ENCODE measurements at places on chromosomes 7 and 10.
A peak's percentile ranks its signal among the peaks of the same experiment; 100 is the strongest.

- no peak for DNase-seq
These were observed 163.3 kb downstream of the SVIL start for GRCh38 chr10:29471544-29471859.

GRCh38 chr10:33100781-33101391 is 142.9 kb upstream of the ITGB1 start:
- DNase-seq: no peak

- DNase-seq: no peak
These were observed 42.0 kb downstream of the GALNT17 start for GRCh38 chr7:71173955-71174354.

- peak; percentile 7 for DNase-seq
These were observed 163.9 kb downstream of the ADARB2 start for GRCh38 chr10:1573334-1573969.

- no peak for DNase-seq
These were observed 11.9 kb downstream of the TACR2 start for GRCh38 chr10:69404786-69405185.

- peak; percentile 71 for DNase-seq
These were observed 17.0 kb downstream of the FAM131B start for GRCh38 chr7:143345428-143345900.

GRCh38 chr7:151779678-151780077 is 97.2 kb downstream of the PRKAG2 start:
- no peak for DNase-seq

GRCh38 chr10:73965890-73966768 is 31.8 kb upstream of the VCL start:
- no peak for DNase-seq

DNA sequence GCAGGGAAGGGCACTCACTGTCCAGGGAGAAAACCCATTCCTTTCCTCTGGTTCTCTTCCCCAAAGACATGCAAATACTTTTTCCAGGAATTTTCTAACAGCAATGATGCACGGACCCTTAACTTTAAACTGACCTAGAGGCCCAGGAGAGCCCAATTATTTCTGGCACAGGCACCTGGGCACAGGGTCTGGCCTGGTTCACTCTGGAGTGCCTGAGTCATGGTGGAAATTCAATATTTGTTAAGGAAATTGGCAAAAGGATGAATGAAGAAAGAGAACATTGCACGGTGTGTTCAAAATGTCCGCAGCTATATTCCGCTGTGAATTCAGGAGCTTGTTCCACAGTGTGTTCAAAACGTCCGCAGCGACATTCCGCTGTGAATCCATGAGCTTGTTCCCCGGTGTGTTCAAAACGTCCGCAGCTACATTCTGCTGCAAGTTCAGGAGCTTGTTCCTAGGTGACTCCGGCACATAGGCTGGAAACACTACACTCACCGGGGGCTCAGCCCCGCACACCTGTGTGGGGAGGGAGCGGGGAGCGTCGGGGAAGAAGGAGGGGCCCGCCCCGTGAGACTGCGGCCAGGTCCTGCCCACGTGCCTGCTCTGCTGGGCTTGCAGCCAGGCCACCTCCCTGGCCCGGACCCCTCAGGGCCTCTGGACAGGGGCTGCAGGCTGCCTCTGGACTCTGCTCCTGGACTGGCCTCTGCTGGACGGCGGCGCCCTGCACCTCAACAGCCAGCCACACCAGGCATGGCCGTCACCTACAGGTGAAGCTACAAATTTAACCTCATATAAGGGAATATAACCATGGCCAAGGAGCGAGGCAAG is 72.0 kb upstream of the FAM20C start:
- DNase-seq: no peak
